ENCODE measurements at places on chromosomes 3 and 15.
A peak's percentile ranks its signal among the peaks of the same experiment; 100 is the strongest.

GRCh38 chr15:89088605-89089315 lies 504 bp downstream of the ABHD2 start:
- DNase-seq, result peak; percentile 76

DNA sequence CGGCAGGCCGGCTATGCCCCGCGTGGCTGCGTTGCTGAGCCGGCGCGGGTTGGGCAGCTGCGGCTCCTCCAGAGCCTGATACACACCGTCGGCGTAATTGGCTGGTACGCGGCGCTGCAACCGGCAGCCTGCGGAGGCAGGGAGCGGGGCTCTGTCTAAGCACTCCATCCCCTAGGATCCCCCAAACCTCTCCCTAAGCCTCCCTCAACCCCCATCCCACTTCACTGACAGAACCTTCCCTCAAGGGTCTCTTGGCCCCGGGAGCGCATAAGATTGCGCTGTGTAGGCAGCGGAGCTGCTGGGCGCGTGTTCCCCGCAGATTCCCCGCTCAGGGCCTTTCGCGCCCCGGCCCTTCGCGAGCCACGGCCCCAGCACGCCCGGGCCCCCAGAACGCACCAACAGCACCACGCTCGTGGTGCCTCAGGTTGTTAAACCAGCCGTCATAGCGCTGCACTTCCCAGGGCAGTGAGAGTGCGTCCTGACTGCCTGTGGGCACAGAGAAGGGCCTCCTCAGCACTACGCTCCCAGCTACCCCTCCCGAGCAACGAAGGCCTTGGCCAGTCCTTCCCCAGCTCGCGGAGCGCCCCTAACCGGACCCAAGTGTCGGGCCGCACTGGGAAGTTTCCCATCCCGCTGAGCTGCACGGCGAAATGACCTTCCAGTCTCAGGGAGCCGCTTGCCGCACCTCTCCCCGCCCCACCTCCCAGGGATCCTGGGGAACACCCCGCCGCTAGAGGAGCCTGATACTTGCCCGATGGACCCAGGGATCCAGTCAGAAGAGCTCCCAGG lies 1.2 kb downstream of the DUOX2 start:
- no peak for DNase-seq

- DNase-seq, result no peak
Measured at GRCh38 chr3:45665101-45665572, 24.1 kb upstream of the SACM1L start.

DNA sequence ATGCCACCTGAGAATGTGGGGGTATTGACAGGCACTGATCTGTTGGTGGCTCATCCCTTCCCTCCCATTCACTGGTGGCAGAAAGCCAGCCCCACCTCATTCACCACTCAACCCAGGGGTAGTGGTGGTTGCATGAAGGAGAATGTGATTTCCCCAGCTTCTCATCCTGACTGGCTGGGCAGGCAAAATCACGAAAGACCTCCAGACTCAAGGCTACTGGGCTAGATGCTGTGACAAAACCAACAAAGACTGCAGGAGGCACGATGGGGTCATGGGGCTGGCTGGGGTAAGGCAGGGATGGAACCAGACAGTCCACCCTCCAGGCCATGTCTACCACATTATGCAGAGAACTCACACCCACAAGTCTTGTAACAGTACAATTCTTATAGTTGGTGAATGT lies 33.9 kb downstream of the FSTL1 start:
- no peak for DNase-seq

GRCh38 chr15:79966634-79967297 lies 4.2 kb downstream of the BCL2A1 start:
- no peak for DNase-seq

DNA sequence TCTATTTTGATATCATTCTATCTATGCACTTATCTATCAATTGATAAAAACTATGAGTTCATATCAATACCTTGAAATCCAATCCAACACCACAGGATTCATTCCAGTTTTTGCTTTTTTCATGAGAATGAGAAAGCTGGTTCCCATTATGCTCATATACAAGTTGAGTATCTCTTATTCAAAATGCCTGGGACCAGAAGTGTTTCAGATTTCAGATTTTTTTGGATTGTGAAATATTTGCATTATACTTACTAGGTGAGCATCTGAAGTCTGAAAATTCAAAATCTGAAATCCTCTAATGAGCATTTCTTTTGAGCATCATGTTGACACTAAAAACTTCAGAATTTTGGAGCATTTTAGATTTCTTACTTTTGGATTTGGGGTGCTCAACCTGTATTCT lies 67.8 kb upstream of the DCBLD2 start:
- DNase-seq, result no peak

DNA sequence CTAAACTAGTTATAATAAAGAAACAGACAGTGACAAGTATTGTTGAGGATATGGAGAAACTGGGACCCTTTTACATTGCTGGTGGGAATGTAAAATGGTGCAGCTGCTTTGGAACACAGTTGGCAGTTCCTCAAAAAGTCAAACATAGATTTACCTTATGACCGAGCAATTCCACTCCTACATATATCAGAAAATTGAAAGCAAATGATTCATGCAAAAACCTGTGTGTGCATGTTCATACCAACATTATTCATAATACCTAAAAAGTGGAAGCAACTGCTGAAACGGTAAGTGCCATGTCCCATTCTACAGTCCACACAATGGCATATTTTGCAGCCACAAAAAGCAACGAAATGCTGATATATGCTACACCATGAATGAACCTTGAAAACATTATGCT lies 12.2 kb upstream of the SEC61A1 start:
- DNase-seq, result no peak

DNA sequence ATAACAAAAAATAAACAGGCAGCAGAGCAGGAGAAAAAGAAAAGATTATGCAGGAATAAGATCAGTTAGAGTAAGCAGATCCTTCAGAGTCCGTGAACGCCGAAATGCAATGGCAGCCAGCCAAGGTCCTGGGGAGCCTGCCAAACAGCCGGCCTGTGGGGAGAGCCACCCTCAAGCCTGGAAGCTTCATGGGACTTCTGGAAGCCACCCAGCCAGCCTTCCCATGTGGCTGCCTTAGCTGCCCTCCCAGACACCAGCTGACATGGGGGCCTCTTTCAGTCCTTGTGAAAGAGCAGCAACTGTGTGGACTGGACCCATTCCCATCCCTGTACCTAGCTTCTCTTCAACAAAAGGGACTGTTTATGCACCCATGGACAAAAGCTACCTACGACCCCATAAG lies 64.9 kb upstream of the RAD18 start:
- peak; percentile 79 for DNase-seq

GRCh38 chr3:186143250-186143649 lies 34.4 kb upstream of the ETV5 start:
- DNase-seq, result no peak

DNA sequence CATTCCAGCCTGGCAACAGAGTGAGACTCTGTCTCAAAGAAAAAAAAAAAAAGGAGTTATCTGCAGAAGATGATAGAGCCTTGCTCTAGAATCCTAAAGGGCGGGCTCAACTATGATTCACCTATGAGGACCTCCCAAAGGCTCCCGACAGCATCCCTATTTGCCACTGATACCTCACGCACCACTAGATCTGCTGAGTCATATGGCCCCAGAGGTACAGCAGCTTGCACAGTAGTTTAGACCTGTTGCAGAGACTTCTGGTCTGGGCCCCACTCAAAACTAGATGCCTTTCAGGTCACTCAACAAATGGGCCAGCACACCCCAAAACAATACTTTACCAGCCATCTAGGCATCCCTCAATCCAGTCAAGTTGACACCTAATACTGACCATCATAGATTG lies 38.1 kb upstream of the PTX3 start:
- no peak for DNase-seq

DNA sequence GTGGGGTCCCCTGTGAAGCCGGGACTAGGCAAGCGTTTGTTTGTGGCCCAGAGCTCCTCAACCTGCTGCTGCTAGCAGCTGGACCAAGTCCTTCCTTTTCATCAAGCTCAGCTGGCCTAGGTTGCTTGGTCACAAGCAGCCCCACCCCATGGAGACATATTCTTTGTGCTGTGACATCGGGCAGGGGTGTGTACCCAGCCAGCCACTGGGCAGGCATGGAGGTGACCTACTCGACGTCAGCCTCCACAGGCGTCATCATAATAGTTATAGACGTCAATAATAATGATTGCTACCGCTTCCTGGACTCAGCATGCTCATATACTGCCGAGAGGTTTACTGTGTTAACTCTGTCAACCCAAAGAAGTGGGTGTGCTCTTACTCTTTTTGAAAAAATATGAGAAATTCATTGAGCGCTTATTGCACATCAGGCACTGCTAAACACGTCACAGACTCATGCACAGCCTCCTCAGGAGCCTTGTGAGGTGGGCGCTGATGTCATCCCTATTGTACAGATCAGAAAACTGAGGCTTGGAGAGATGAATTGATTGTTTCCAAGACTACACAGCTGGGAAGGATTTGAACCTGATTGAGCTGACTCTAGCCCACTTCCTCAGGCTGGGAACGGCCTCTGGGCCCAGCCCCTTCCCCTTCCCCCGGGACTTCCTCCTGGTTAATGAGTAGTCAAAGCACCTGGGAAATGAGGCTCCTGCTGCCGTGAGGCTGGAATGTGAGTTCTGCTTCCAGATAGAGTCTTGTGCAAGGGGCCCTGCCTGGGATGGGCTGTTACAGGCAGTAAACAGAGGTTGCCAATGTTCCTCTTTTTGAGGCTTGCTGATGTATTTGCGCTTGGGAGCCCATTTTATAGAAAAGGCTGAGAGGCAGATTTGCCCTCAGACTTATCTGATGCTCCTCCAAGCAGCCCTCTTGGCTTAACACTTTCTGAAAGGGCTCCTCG lies 16.2 kb downstream of the SLC6A6 start:
- DNase-seq, result no peak

- no peak for DNase-seq
Measured at GRCh38 chr3:52819936-52820335, 10.5 kb downstream of the ITIH4 start.

GRCh38 chr3:40871394-40871793 lies 327.9 kb upstream of the CTNNB1 start:
- no peak for DNase-seq

DNA sequence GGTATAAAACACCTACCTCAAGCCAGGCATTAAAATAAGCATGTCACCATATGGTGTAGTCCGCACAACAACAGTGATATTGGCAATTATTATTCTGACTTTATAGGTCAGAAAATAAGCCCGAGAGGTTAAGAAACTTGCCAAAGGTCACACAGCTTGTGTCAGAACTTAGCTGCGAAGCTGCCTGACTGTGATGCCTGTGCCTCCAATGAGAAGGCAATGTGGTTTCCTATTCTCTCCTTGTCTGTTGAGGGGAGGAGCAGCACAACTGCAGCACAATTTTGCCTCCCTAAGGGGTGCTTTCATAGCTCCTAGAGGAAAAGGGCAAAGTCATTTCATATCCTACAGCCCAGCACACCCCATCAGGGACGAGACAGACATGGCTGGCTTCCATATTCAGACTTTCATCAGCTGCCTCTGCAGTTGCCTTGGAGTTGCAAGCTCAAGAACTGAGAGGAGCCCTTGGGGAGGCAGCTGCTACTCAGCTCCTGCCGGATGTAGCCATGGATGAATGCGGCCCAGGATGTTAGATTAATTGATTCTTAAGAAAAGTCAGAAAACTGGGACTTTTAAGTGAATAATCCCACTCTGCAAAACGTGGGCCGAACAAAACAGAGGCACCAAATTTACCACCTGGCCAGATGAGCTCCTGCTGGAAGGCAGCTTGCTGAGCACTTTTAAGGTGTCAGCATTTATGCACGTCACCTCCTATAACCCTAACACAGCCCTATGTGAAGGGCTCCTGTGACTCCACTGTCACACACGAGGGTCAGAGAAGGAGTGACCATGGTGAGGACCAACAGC lies 38.5 kb downstream of the MYO5C start:
- DNase-seq, result no peak

- no peak for DNase-seq
Measured at GRCh38 chr3:99966662-99967416, 147.5 kb downstream of the FILIP1L start.

GRCh38 chr3:14867936-14868570 lies 49.3 kb downstream of the FGD5 start:
- DNase-seq, result no peak

- DNase-seq, result no peak
Measured at GRCh38 chr3:134904241-134904771, 109.2 kb downstream of the EPHB1 start.

DNA sequence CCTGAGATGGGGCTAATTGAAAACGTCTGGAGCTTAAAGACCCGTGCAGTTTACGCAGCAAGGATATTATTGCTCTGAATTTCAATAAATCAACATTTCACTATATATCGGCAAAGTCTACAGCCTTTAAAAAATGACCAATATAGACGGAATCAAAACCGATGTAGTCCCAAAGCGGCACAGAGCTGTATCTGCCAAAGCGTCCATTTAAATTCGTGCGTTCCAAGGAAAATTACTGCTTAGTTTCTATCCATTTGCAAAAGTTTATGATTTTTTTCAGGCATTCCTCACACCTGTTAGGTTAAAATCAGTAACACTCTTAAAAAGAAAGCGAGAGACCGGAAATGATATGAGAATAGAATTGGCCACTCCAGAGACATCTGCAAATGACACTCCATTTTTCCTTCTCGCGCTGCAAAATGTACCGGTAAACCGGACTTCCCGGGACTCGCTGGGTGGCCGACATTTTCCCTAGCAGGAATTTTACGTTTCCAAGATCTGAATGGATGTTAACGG lies 777 bp upstream of the EIF4A2 start:
- no peak for DNase-seq

DNA sequence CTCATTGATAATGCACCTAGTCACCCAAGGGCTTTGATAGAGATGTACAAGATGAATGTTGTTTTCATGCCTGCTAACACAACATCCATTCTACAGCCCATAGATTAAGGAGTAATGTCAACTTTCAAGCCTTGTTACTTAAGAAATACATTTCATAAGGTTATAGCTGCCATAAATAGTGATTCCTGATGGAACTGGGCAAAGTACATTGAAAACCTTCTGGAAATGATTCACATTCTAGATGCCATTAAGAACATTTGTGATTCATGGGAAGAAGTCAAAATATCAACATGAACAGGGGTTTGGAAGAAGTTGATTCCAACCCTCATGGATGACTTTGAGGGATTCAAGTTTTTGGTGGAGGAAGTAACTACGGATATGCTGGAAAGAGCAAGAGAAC lies 135.2 kb downstream of the TLE3 start:
- no peak for DNase-seq

GRCh38 chr3:55458181-55458790 lies 28.8 kb downstream of the WNT5A start:
- no peak for DNase-seq

DNA sequence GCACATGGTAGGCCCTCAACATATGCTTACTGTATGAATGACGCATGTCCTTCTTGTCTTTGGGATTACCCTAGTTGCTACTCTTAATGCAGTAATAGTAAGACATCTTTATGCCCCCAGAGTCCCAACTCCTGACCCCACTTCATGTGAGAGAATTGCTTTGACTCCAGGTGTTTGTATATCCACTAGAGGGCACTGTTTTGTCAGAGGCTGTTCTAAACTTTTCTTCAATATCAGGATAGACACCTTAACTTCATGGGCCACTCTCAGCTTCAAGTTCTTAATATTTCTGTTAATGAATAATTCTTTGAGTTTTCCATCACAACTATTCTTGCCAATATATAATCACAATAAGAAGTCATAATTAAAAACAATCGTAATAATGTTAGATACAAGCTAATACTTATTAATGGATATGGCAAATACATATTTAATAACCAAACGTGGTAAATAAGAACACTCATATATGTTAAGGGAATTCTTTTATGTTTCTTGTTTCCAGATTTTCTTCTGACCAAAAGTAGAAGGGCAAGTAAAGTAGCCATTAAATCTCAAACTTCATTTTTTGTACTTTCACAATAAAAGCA lies 337.2 kb upstream of the DNAJC19 start:
- DNase-seq, result no peak

- DNase-seq, result no peak
Measured at GRCh38 chr15:49306551-49306950, 116.5 kb upstream of the FGF7 start.

Measured in ascending aorta (tissue), 2 donors.